ENCODE measurements at places on chromosomes 2 and 18.

- no peak for DNase-seq
These were observed 248.4 kb upstream of the MEIS1 start for GRCh38 chr2:66186537-66186936.

DNA sequence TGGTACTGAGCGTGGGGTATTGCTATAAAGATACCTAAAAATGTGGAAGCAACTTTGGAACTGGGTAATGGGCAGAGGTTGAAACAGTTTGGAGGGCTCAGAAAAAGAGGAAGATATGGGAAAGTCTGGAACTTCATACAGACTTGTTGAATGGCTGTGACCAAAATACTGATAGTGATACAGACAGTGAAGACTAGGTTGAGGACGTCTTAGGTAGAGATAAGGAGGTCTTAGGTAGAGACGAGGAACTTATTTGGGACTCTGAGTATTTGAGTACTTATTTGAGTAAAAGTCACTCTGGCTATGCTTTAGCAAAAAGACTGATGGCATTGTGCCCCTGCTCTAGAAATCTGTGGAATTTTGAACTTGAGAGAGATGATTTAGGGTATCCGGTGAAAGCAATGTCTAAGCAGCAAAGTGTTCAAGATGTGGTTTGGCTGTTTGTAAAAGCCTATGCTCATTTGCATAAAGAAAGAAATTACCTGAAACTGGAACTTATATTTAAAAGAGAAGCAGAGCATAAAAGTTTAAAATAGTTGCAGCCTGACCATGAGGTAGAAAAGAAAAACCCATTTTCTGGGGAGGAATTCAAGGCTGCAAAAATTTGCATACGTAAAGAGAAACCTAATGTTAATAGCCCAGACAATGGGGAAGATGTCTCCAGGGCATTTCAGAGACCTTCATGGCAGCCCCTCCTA, 219.6 kb downstream of the PDE1A start:
- no peak for DNase-seq

GRCh38 chr18:49177812-49178211, 227.0 kb upstream of the SMAD7 start:
- DNase-seq, result no peak

GRCh38 chr2:50026236-50026635, 871.9 kb upstream of the FSHR start:
- DNase-seq, result no peak

DNA sequence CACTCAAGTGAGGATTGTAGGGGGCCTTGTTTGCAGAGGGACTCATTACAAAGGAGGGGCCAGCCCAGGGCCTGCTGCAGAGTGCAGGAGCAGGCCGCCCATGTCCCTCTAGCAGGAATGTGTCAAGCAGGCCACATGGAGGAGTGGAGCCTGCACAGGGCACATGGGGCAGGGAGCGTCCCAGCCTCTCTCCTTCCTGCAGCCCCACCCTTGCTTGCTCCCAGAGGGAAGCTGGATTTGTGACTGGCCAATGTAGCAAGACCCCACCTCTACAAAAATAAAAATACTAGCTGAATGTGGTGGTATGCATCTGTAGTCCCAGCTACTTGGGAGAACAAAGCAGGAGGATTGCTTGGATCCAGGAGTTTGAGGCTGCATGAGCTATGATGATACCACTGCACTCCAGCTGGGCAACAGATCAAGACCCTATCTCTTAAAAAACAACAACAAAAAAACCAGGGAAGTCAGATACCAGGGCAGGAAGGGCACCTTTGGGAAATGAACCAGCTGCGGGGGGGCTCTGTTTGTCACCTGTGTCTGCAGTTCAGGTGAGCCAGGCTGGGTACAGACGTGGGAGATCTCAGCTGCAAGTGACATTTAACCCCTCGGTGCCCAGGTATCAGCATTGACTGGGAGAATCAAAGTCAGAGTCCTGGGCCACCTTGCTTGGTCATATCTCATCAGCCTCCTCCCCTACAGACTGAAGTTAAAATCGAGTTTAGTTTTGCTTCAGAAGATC, 27.7 kb downstream of the IMPA2 start:
- no peak for DNase-seq

DNA sequence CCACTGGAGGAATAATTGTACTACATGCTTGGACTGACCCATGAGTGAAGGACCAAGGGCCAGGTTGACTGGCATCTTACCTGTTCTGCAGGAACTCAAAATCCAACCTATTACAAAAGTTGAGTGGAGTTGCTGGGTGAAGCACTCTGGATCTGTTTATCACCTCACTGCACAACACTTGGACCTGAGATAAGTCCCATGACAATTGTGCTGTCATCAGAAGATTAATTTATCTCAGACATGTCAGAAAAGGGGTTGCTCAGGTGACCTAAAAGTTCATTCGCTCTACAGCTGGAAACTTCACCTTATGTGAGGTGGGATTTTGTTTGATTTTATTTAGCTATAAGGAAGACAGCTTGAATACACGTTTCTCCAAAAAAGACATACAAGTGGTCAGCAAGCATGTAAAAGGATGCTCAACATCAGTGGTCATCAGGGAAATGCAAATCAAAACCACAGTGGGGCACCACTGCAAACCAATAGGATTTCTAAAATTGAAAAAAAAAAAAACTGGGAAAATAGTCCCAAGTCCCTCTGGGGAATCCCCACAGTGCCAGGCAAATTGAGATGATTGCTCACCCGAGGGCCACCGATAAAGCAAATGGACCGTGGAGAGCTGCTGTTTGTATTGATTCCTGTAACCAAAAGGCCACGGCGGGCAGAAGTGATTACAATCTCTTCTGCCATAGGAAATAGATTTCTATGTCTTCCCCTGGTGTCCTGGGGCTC, 65.8 kb upstream of the SLC35F5 start:
- DNase-seq, result no peak

DNA sequence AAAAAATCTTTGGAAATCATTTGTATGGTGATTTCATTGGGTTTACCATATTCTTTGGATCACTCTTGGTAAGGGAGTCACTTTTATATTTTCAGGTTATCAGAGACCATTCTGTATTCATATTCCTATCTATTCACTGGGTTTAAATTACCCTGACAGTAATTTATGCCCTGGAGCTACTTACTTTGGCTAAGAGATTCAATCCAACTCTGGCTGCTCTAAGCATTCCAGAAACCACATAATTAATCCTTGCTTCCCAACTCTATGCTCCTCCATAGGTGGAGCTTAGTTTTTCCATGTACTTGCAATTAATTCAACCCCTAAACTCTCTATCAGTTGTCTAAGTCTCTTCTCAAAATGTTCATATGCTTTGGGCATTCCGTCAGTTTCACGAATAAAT, 336.3 kb downstream of the AGPS start:
- no peak for DNase-seq

DNA sequence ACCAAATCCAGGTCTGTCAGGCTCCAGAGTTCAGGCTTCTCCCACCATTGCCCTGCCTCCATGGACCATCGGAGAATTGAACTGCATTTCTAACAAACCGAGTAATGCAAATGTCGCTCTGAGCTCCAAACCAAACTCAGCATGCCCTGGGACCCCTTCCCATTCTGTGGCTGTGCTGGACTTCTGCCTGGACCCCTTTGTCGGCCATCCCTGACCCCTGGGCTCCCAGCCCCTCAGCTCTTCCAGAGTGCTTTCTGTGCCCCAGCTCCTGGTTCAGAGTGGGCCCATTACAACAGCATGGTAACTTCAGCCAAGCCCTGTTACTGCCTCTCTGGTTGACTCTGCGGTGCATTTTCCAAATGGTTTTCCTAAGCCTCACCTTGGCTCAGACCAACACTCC, 55.1 kb upstream of the MAPRE3 start:
- DNase-seq, result no peak

DNA sequence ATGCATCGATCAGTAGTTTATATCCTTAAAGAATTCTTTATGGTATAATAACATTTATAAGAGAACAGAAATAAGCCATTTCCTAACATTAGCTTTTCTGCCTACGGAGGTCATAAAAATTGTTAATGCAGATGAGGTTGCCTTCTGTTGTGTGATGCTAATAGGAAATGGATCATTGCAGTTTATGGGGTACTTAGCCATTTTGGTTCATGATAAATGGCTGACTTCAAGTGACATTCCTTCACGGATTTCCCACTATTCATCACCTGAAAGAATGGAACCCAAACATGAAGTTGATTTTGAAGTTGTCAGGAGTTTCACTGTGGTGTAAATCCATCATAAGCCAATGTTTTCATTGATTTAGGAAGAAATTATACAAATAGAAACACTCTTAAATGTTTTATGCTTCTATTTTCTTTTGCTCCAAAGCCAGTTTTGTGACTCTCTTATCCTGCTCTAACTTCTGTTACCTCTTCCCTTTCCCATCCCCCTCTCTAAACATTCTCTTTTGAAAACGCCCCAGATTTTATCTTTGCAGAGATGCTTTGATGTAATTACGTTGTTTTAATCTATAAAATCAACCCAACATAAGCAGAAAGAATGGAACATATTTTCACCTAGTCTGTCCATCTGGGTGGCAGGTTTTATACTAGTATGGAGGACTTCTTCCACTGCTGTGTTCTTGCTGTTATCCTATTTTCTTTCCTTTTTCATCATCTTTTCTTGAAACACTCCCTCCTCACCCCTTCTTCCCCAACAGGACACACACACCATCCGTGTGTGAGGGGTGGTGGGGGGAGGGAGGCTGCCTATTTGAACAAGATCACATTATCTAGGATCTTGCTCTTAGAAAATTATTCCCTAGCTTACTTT, 58.2 kb downstream of the GREB1L start:
- DNase-seq, result no peak

- DNase-seq, result no peak
These were observed 1287.3 kb downstream of the CNTNAP5 start for GRCh38 chr2:125312342-125312741.

DNA sequence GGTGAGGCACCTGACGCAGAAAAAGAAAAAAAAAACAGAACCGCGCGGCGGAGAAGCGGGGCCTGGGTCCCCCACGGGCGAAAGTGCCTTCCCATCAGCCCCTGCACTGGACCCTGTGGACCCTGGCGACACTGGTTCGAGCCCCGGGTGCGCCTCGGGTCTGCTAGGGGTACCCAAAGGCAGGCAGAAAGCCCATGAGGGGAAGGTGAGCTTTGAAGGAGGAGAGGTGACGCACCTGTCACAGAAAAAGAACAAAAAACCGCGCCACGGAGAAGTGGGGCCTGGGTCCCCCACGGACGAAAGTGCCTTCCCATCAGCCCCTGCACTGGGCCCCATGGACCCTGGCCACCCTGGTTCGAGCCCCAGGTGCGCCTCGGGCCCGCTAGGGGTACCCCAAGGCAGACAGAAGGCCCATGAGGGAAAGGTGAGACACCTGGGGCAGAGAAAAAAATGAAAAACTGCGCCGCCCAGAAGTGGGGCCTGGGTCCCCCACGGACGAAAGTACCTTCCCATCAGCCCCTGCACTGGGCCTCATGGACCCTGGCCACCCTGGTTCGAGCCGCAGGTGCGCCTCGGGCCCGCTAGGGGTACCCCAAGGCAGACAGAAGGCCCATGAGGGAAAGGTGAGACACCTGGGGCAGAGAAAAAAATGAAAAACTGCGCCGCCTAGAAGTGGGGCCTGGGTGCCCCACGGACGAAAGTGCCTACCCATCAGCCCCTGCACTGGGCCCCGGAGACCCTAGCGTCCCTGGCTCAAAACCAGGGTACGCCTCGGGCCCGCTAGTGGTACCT, 227.4 kb downstream of the CCDC74A start:
- no peak for DNase-seq

DNA sequence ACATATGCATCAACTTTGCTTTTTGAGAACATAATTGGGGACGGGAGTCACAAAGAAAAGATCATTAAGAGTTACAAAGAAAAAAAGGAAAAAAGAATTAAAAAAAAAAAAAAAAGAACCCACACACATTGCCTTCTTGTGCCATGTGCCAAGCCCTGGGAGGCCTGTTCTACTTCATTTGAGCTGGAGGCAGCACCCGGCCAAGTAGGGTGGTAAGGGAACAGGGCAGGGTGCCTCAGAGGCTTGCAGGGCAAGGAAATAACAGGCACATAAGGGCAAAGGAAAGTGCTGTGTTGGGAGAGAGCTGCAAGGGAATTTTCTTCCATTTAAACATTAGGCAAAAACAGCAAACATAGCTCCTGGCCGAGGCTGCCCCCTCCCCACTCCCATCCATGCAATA, 418.0 kb downstream of the TMEM182 start:
- DNase-seq, result no peak

DNA sequence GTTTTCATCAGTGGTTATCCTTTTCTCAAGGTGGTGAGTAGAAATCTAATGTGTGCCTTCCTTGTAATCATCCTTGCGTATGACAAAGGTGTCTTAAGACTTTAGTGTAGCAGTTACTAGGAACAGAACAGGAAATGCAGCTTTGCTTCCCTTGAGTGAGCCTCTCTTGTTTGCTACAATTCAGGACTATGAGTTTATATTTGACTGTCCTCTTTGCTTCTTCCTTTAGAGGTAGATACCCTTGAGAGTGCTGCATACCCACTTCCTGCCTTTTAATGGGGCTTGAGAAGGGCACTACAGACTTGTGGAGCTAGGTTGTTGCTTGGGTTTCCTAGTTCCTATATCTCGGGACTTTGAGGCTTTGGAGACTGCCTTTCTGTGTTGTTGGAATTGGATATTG, 3.8 kb downstream of the KCNJ13 start:
- no peak for DNase-seq

DNA sequence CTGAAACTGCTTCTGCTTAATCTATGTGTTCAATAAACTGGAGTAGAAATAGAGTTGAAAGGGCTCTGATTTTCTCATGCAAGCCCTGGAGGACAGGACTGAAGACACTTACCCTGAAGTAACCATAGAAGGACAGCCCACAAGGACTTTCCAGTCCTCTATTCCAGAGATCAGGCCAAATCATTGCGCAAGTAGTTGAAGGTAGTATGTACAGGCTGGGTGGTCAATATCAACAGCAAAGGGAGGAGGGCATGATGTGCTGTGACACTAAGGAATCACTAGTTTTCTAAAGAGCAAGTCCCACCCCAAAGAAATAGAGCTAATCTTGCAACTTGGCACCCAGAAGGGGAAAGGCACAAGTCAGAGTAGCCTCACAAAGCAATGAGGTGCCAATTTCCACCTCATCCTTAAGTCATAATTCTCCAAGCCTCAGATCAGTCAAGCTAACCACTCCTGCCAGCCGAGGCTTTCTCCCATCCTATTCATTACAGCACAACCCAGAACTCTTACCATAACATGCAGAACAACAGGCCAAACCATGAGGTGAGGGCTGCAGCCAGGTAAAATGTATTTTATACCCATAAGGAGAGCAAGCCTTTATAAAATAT, 533.5 kb downstream of the TNS1 start:
- no peak for DNase-seq

- no peak for DNase-seq
These were observed 153.9 kb upstream of the ERBB4 start for GRCh38 chr2:212692466-212692865.

DNA sequence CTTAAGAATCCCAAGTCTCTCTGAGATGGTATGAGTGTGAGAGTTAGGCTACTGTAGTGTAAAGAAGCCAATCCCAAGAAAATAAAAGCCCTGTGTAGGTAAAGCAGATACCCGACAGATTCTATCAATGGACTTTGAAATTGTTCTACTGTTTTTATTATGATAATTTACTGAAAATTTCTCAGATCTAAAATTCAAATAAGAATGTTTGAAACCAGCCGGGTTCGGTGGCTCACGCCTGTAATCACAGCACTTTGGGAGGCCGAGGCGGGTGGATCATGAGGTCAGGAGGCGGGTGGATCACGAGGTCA, 208.3 kb upstream of the SPRED2 start:
- no peak for DNase-seq

GRCh38 chr2:124609667-124610066, 584.6 kb downstream of the CNTNAP5 start:
- DNase-seq, result no peak

GRCh38 chr2:12340164-12340563, 376.6 kb upstream of the TRIB2 start:
- no peak for DNase-seq

GRCh38 chr2:216350214-216350791, 22.0 kb downstream of the MARCHF4 start:
- no peak for DNase-seq

All from stimulated activated CD4-positive, alpha-beta T cell treated with anti-CD3 and anti-CD28 coated beads, Interleukin-15, amount 100 ng/mL, for 48 hours (primary cell).